ENCODE measurements at places on chromosomes 13 and 19.

GRCh38 chr19:27909185-27909840 is 1303.6 kb downstream of the UQCRFS1 start:
- no peak for DNase-seq

DNA sequence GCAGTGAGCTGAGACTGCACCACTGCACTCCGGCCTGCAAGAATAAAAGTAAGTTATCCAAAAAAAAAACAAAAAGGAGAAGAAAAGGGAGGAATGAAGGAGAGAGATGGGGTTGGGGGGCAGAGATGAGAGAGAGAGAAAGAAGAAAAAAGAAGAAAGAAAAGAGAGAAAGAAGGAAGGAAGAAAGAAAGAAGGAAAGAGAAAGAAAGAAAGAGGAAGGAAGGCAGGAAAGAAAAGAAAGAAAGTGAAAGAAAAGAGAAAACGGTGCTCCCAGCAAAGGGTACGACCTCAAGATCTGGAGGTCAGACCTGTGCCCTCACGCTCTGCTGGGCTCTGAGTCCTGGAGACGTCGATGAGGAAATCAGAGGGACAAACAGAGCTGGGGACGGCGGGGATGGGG is 3.7 kb downstream of the A1BG start:
- no peak for DNase-seq

- DNase-seq = no peak
Measured at GRCh38 chr13:44420376-44421220, 47.0 kb downstream of the SERP2 start.

DNA sequence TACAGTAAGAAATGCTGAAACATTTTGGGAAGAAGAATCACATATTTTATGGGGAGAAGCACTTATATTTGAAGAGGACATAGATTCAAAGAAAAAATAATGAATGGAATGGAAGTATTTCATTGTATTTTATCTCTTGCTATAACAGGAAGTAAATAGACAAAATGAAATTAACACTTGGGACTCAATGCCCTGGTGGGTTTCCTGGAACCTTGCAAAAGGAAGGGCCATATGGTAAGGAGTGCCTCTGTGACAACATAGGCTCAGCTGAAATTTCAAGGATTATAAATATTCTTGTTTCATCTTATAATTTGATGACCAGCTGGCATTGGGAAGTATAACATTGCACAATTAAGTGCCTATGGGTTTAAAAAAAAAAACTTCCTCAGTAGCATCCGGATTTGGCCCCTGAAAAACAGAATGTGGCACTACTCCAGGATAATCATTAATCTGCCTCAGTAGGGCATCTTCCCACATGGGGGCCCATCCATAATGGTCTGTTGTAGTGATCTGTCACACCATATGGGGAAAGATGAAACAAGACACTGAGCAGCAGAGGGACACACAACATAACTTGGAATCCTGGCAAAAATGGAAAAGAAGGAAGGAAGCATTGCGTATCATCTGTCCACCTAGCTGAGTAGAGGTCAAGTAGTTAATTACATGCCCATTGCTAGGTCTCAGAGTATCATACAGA is 321.6 kb downstream of the NDFIP2 start:
- DNase-seq = no peak

- DNase-seq = no peak
Measured at GRCh38 chr13:33743438-33744368, 74.2 kb upstream of the RFC3 start.

- peak; percentile 23 for DNase-seq
Measured at GRCh38 chr13:47897411-47898050, 103.5 kb downstream of the SUCLA2 start.

Measured in iPS-NIHi11 (cell line).